Activated CD4-positive, alpha-beta T cell treated with anti-CD3 and anti-CD28 coated beads for 24 hours (primary cell): ENCODE measurements at places on chromosomes 3 and 15.

DNA sequence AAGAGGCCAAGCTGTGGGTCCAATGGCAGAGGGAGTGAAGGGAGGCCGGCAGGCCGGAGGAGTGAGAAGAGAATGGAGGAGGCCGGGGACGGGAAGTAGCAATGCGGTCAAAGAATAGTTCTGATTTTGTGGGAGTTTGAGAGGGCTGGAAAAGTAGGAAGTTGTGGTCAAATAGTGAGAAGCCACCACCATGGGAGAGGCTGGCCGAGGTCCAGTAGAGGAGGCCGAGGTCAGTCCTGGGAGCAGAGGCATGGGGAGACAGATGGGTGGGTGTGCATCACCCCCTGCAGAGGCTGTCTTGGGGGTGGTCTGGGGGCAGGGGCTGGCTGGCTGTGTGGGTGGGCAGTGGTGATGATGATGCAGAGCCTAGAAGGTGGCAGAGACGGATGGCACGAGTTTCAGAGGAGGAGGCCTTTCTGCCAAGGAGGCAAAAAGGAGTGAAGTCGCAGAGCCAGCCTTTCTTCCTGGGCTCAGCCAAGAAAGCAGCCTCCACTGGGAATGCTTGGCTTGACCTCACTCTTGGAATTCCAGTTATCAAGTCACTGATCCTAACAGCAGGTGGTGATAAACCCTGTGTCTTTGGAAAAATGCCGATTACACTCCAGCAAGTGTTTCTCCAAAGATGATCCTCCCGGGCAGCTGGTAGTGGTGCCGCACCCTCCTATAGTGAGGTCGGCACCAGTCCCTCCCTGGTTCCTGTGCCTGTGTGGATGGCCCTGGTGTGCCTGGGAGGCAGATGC, 57.3 kb downstream of the ARNT2 start:
- no peak for DNase-seq

DNA sequence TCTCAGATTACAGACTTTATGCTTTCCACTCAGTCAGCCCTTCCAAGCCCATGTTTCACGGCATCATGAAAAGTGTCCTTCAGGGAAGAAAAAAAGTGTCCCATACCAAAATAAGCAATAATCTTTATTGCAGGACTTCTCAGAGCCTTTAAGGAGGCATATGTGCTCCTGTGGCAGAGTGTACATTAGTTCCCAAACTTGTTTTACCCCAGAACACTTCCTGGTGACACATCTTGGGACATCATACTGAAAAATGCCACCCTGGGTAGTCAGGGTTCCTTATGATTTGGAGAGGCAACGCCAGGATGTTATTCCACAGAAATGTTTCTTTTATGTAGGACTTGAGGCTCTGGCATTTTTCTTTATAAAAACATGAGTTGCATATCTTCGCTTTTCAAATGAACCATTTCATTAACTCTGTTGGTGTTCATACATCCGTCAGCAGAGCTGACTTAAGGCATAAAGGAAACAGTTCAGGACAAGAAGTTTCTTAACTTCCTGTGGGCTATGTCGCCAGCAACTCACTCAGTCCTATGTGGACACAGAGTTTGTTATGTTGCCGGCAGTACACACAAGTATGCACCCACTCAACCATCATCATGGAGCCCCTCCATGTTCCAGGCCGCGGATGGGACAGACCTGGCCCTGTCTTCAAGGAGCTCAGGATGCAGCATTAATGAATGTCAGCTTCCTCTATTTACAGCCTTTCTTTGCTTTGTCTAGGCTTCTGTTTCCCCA, 63.8 kb downstream of the CASR start:
- DNase-seq = no peak

DNA sequence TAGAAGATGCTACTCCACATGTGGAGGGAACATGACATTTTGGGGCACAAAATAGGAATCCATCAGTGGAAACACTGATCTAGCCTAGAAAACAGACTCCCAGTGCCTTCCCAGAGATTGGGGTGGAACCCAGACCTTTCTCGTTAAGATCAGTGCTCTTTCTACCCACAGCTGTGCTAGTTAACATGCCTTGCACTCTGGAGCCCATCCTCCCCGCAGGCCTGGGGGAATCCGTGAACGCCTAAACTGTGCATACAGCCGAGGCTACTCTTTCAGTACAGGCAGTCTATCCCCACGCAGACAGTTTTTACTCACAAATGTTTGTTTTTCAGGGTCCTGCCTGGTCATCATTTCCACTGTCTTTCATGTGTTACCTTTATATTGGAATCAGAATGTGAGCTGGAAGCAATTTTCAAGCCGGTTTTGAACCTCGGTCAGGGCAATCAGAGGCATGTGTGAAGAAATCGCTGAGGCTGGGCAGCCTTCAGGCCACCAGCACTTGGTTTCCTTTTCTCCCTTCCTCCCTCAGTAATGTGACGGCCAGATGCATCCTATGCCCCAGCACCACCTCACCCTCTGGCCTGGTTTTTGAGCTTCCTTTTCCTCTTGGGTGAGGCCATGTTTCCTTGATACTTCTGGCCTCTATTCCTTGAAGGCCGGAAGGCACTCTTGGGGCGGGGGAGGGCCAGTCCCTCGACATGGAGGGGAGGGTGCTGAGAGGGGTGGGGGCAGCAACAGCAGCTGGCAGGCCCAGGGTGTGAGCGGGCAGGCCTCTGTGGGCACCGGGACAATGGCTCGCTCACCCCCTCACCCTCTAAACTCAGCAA, 123.6 kb upstream of the GALNT15 start:
- no peak for DNase-seq

DNA sequence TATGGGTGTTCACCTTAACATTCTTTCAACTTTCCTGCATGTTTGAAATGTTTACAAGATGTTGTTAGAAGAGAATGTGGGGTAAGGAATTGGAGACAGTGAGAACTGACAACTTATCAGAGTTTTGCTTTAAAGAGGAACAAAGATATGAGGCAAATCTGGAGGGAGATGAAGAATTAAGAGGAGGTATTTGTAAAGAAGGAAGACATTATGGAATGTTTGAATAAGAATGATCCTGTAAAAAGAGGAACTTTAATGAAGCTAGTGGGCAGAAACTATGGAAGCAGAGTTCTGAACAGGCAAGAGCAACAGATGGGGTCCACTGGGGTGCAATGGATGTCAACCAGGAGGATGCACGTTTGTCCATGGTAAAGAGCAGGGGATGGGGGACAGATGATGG, 27.7 kb downstream of the PLD1 start:
- DNase-seq = no peak

DNA sequence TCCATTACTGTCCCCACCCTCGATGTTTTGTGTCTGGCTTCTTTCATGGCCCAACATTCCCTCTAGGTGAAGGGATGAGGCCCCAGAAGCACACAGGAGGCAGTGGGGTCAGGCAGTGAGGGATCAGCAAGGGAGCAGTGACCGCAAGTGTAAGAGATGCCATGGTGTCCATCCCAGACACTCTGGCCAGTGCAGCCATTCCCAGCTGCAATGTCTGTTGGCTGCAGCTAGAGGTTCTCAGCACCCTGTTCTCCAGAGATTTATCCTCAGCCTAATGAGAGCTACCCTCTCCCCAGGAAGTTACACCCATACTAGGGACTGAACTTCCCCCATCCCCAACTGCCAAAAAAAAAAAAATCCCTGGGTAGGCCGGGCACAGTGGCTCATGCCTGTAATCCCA, 40.2 kb downstream of the TRANK1 start:
- no peak for DNase-seq

DNA sequence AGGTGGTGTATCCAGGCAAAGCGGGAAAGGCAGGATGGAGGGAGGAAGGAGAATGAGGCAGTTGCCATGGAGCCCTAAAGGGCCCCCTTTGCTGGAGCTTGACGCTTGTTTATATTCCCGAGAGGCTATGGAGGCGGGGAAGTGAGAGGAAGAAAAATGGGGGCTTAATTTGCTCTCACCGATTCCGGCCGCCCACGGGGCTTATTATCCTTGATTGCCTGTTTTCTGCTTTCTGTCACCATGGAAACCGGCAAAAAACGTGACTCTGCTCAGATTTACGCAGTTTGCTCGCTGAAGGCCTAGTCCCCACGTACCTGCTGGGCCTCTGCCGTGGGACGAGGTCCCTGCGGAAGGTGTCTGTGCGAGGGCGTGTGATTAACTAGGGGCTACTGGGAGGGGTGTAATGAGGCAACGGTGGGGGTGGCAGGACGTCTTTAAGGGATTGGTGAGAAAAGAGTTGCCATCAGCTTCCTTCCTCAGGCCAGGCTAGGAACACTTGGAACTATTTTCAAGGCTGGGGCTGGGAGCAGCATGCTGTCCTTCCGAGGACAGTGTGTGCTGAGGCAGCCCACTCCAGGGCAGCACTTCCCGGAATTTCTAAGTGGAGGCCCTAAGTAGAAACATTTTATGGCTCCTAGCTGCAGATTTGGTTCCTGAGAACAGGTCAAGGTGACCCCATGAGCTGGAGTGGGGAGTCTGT, 110.8 kb upstream of the NDN start:
- no peak for DNase-seq

DNA sequence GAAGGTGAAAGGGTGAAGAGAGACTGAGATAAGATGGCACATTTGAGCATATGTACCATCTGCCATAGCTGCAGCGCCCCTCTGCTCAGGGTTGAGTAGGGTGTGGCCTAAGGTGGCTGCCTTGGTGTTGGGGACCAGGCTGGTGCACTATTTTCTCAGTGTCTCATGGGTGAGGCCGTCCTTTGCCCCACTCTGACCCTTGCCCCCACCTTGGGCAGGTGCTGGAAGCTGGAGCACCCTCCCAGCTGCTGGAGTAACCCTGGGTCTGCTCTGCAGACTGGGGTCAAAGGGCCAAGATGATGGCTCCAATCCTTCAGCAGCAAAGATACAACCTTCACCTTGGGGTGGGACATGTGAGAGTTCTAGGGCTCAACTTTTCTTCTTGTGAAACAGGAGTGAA, 69.2 kb downstream of the DAPK2 start:
- no peak for DNase-seq

GRCh38 chr3:114504941-114505628, 211.3 kb downstream of the TIGIT start:
- no peak for DNase-seq

DNA sequence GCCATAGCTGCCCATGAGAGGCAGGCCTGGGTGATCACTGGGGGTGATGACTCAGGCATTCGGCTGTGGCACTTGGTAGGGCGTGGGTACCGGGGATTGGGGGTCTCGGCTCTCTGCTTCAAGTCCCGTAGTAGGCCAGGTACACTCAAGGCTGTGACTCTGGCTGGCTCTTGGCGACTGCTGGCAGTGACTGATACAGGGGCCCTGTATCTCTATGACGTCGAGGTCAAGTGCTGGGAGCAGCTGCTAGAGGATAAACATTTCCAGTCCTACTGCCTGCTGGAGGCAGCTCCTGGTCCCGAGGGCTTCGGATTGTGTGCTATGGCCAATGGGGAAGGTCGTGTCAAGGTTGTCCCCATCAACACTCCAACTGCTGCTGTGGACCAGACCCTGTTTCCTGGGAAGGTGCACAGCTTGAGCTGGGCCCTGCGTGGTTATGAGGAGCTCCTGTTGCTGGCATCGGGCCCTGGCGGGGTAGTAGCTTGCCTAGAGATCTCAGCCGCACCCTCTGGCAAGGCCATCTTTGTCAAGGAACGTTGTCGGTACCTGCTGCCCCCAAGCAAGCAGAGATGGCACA, 5.3 kb downstream of the WDR6 start:
- no peak for DNase-seq

GRCh38 chr3:69406163-69406562, 20.3 kb upstream of the FRMD4B start:
- DNase-seq = no peak

GRCh38 chr15:63628123-63628822, 31.1 kb downstream of the FBXL22 start:
- DNase-seq = no peak

- no peak for DNase-seq
Observed at GRCh38 chr15:32965897-32966296, 228.6 kb downstream of the FMN1 start.

DNA sequence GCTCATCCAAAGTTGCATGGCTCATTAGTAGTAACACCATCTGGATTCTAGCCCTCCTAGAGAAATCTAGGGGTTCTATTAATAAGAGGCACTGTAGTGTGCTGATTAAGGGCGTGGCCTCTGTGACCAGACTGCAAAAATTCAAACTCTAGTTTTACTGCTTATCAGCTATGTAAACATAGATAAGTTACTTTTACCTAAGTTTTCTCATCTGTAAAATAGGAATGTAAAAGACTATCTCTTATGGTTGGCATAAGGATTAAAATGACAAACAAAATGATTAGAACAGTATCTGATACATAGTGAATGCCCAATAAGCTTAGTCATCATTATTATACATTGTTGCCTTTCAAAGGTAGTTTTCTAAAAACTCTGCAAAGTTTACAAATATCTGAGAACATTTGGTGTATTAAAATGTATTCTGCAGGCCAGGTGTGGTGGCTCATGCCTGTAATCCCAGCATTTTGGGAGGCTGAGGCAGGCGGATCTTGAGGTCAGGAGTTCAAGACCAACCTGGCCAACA, 4.5 kb downstream of the PTX3 start:
- DNase-seq = no peak

- no peak for DNase-seq
Observed at GRCh38 chr3:112508860-112509259, 9.6 kb upstream of the BTLA start.

- DNase-seq = no peak
Observed at GRCh38 chr15:58521293-58521991, 89.7 kb downstream of the LIPC start.

GRCh38 chr3:59751606-59752005, 701.8 kb upstream of the CFAP20DC start:
- no peak for DNase-seq

GRCh38 chr3:154060238-154061000, 60.8 kb upstream of the ARHGEF26 start:
- DNase-seq = no peak

- DNase-seq = no peak
Observed at GRCh38 chr3:46660003-46660402, 33.5 kb downstream of the ALS2CL start.

DNA sequence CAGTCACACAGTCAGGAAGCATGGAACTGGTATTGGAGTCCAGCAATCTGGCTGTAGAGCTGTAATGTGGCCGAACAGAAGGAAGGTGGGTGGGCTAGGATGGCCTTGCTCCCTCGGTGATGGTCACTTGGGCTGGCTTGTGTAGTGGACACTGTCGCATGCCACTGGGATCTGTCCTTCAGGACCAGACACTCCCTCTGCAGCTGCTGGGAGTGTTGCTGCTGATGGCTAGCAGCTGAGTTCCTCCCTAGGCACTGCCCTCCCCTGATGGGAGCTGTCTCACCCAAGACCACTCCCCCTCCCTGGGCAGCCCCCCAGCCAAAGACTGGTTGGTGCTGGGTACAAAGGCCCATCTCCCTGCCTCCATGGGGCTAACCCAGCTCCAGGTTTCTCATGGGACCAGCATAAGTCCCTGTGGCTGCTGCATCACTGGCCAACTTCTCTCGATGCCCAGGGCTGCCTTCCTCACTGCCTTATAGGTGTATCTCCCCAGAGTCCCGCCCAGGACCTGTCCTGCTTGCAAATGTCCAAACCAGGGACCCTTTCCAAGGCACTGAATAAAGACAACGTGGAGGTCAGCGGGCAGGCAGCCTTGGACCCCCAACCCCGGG, 48.4 kb downstream of the WNT7A start:
- no peak for DNase-seq

GRCh38 chr3:123055352-123055751, 11.5 kb upstream of the PDIA5 start:
- no peak for DNase-seq

- no peak for DNase-seq
Observed at GRCh38 chr3:20013396-20013795, 1.3 kb upstream of the PP2D1 start.
